ENCODE measurements at places on chromosomes 2 and 18.
A peak's percentile ranks its signal among the peaks of the same experiment; 100 is the strongest.

GRCh38 chr2:179788104-179788503, 73.3 kb downstream of the ZNF385B start:
- DNase-seq = no peak

DNA sequence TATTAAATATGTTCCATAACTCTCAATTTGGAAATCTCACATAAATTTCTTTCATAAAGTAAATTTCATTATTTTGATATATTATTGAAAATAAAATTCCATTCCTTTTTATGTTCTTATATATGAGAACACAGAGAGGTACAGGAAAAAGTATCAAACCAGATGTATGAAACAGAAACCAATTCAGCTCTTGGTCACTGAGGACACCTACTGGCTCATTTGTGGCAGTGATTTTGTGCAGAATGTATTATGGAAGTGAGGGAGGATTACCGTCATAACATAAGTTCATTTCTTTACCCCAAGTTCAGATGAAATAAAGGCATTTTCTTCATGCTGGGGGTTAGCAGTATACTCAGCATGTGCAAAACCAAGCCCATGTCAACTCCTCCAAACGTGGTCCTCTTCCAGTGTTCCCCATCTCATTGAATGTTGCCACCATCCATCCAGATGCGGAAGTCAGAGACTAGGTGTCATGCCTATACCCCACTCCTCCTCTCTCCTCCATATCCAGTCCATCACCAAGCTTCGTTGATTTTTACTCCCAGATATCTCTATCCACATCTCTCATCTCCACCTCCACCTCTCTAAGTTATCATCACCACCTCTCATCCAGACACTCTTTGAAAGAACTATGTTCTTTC, 41.7 kb upstream of the MALL start:
- peak; percentile 41 for DNase-seq

GRCh38 chr2:37389989-37390765, 45.7 kb downstream of the QPCT start:
- peak; percentile 57 for DNase-seq

GRCh38 chr2:235658351-235659174, 164.7 kb downstream of the AGAP1 start:
- DNase-seq = no peak

DNA sequence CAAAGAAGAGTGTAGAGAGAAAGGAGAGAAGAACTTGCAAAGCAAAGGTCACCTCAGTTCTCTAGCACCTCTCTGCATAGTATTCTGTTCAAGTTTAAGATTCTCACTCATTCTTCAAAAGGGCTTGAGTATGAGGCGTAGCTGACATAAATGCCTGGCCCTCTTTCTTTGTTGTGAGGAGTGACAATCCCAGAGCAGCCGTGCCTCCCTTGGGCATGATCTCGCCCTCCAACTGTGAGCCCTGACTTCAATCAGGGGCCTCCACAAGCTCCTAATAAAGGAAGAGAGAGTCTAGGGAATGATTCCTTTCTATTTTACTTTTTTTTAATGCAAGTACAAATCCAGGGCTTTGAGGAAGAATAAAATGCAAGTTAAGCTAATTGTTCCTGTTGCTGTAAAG, 402.7 kb downstream of the LRP1B start:
- no peak for DNase-seq

DNA sequence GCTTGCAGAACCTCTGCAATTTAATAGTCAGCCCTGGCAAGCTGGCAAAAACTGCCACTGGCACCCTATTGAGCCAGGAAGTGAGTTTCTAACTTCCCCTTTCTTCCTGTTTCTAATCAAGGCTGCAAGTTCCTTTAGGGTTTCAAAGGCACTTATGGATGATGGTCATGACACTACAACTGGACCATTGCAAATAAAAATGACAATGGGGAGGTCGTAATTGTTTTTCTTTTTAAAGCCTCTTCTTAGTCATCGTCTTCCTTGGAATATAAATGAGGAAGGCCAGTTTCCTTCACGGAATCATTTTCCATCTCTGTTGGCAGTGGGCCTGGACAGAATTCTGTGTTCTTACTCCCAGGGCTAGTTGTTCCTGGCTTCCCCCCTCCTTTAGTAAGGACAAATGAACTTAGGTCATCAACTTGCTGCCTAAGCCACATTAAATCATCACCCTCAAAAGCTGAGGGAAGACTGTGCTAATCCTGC, 35.8 kb downstream of the SH3RF3 start:
- peak; percentile 20 for DNase-seq

DNA sequence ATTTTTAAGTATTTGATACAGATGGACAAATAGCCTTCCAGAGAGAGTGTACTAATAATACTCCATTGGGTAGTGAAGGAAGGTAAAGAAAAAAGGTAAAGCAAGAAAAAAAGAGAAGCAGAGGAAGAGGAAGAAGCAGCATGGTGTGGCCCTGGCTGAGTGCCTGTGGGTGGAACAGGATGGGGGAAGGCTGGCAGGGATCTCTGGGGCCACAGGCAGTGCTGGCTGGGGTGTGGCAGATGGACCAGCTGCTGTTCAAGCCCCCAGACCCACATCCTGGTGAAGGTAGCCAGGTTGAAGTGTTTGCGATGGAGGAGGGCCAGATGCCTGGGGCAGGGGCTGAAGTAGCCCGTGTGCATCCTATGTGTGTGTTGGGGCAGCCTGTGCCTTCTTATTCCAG, 79.0 kb downstream of the DYSF start:
- no peak for DNase-seq

GRCh38 chr2:100418406-100418962, 1.0 kb upstream of the CHST10 start:
- DNase-seq = no peak

DNA sequence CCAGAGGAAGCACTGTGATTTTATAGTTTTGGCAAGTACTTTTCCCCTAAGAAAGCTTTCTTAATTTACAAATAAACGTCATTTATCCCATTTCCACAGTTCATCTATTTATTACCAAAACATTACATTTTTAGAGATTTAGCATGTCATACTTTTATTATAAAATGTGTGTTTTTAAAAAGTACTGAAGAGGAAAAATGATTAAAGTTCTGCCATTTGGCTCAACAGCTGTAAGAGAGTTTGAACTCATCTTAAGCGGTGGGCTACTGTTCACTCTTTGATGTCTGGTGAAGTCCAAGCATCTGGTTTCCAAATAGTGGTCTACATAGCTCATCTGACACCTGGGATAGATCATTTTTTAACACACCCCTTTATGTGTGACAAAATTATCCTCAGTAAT, 51.3 kb upstream of the TANC1 start:
- no peak for DNase-seq

DNA sequence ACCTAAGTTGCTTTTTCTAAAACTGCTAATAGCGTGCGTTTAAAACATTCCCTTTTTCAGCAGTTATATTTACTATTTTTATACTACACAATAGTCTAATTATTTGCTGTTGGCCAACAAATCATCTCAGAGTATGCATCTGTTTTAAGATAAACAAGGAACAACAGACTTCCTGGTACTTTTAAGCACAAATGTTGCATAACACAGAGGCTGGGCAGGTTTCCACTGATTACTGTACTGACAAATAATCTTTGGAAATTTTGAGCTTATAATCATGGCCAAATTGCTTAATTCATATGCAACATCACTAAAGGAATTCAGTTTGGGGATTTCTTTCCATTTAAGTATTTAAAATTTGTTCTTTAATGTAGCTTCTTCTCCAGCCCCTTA, 737.4 kb upstream of the SALL3 start:
- DNase-seq = no peak

DNA sequence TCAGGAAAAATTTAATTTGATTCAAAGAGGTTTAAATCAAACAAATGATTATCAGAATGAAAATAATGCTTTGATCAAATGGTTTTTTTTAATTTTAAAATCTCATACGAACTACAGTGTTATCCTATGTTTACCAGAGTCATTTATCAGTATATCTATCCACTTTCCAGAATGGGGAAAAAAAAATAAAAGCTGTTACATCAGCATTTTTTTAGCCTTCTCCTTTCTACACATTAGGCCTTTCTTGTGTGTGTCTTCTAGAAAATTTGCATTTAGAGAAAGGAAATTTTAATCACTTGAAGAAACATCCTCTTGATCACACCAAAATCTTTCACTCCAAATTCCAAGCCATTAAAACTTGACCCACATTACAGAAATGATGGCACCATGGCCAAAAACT, 608.9 kb upstream of the ID2 start:
- no peak for DNase-seq

- no peak for DNase-seq
Measured at GRCh38 chr2:61670591-61671501, 132.7 kb upstream of the XPO1 start.

DNA sequence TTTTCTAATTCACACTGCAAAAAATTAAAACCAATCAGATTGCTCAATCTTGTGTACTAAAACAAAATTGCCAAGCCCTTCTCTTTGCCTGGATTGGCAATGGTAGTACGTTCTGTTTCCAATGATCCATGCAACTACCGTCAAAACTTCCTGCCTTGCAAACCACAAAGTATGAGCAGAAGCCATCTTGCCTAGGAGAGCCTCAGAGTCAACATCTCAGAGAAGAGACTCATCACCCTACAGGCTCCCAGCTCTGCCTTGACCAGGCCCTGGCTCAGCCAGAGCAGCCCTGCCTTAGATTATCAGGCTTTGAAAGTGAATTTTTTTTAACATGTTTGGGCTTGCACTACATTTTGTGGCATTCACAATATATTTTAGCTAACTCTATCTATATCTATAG, 574.1 kb downstream of the SATB2 start:
- DNase-seq = no peak

- DNase-seq = no peak
Measured at GRCh38 chr2:42048299-42049220, 739 bp downstream of the PKDCC start.

- DNase-seq = no peak
Measured at GRCh38 chr2:107543793-107544192, 282.9 kb upstream of the RGPD4 start.

DNA sequence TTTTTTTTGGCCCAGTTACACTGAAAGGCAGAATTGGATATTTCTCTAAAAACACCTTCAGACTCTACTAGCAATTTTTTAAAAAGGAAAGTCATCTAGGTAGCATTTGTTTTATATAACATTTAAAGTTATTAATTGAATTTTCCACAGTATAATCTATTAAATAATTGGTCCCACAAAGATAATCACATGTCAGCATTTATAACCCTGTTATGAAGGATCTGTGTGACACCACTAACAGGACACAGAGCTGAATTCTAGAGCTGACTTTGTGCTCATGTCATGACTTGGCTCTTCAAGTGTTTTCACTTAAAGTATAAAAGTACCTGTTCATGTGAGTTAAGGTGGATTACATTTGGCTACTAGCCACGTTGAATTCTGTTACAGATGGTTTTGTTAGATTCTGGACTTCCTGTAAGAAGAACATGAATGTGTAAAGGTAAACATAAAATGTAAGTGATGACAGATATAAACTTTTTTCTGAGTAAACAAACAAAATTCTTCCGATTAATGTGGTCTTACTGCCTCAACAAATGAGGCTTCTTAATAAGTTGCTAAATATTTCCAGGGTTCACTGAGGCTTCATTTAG, 69.1 kb upstream of the PROKR1 start:
- DNase-seq = no peak

DNA sequence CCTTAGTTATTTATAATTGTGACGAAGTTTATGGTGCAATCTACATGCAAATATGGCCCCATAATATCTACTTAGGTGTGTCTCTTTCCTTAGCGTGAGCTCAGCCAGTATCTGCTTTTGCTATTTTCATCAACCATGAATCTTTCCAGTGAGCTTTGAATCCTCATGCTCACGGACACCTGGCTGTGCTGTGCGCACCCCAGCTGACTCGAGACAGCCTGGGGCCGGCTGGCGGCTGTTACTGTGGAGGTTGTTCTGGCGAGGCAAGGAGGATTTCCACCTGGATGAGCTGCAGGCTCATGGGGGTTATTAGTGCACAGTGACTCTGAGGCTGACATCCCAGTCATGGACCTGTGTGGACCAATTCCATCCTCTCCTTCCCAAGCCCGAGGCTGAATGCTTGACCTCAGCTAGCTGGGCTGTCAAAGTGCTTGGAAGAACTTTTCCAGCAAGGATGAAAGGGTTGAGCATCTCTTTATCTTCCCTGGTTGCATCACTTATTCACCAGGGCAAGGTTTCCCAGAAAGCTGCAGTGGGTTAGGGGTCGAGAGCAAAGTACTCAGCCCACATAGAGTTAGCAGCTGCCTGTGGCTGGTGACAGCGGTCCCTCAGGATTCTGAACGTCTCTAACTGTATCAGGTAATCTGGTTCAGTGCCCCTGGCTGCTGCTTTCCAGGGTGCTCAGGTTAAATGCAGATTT, 141.7 kb downstream of the ARL4C start:
- DNase-seq = no peak

DNA sequence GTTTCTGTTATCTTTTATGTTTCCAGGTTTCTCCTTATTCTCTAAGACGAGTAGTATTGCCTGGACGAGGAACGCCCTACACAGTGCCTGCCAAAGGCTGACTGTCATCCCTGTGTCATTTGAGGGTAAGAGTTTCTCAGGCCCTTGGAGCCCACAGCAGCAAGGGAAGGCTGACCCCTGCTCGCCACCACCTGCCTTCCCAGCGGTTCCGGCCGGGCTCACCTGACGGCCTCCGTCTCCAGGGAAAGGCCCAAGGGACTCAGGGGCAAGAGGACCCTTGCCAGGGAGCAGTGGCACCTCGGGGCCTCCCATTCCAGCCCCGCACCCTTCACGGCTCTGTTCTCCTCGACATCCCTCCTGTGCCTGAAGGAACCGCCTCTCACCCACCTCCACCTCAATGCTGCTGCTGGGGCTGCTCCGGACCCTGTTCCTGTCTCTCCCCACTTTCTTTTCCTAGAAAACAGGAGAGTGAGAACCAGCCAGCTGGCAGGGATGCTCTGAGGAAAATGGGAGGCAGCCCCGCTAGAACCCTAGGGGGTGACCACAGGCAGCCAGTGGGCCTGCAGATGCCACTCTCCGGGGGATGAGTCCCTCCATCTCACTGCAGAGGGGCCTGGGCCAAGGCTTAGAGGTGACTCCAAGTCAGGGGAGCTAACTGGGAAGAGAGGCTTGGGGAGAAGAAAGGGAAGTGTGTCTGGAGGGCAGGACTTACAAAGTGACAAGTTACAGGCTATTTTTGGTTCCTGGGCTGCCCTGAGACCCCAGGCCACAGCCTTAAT, 1.9 kb downstream of the LIMS2 start:
- DNase-seq = no peak

GRCh38 chr2:25323042-25323514, 18.6 kb downstream of the DNMT3A start:
- DNase-seq = no peak

DNA sequence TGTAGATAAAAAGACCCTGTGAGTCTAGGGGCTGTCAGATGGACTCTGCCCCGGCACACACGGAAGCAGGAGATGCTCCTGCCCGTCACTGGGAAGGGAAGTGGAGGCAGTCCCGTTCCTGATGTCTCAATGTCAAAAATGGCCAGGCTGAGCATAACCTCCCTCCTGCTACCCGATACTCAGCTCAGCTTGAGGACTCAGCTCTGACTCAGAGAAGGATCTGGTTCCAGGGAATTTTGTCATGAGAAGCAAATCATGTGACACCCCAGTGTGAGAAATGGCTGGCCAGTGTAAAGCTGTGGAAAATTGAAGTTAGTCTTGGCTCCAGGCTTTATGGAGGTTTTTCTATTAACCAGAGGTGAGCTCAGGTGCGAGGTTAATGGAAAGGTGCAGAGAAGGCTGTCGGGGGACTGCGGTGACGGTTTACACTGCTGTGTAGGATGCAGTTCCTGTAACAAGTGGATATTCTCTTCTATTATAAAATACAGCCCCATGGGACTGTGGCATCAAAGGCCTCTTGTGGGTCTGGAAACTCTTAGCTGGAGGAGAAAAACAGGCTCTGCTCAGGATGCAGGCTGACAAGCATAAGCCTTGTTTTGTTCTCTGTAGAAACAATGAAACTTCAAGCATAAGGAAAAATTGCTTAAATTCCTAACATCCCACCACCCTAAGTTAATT, 24.7 kb upstream of the AGAP1 start:
- peak; percentile 74 for DNase-seq
